SJCRH30 (cell line): ENCODE measurements at places on chromosomes 4 and X. TPM values are rescaled to one million over a fixed set of nuclear protein-coding genes. Genes with fewer than 3 reads are reported as not detected.

The PF4V1 gene
- total RNA-seq, result not detected in 2 replicates

DNA sequence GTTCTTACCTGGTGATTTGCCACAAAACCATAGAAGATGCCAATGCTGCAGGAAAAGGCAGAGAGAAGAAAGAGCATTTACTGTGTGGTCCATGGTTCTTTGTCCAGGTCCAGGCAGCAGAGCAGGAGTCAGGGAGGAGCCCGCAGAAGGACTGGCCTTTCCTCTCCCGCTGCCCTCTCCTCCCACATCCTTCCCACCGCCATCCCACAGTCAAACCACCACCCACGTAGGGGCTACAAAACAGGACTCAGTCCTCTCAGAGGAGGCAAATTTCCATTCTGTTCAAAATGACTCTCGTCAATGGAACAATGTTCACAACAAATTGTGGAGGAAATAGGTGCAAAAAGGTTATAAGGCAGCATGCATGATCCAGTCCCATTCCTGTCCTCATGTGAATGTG, 58.6 kb downstream of the PROM1 start:
- H3K4me1 ChIP-seq, result peaks cover 18% of the 10 kb centered on the region
- no peaks in the 10 kb centered on the region for H3K36me3 ChIP-seq
- H3K27me3 ChIP-seq, result no peaks in the 10 kb centered on the region

- H3K27ac ChIP-seq, result no peak overlapping the region
- H3K27me3 ChIP-seq, result no peaks in the 10 kb centered on the region
- DNase-seq, result no peak
- H3K4me1 ChIP-seq, result peaks cover 11% of the 10 kb centered on the region
- no peak overlapping the region for H3K4me3 ChIP-seq
These were observed 56.2 kb downstream of the RTL9 start for GRCh38 chrX:110414679-110415439.

DNA sequence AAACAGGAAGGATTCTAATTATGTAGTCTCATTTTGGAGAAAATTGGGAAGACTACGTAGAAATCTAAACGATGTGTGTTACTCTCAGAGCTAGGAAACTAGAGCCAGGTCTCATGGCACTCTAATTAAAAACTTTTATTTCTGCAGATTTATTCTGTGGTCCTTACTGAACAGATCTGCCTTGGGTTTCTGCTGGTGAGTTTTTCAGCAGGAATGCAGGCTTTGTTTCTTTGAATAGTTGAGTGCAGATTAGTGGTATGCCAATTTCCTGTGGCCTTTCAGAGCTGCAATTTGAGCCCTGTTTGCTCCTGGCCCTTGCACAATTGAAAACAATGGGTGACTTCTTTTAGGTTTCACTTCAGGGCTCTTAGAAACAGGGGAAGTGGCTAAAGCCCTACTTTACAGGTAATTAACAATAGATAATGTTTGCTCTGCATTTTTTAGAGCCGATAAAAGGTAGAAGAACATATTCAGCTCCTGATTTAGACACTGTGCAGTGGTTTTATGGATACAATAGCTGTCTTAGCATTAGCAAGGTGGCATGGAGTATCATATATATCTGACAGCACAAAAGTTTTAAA, 21.8 kb downstream of the SPRY1 start:
- H3K36me3 ChIP-seq, result no peaks in the 10 kb centered on the region
- H3K27me3 ChIP-seq, result no peaks in the 10 kb centered on the region
- H3K4me3 ChIP-seq, result peak overlapping the region; percentile 24
- H3K4me1 ChIP-seq, result peaks cover 35% of the 10 kb centered on the region
- DNase-seq, result peak; percentile 93
- H3K27ac ChIP-seq, result peak overlapping the region; percentile 59

DNA sequence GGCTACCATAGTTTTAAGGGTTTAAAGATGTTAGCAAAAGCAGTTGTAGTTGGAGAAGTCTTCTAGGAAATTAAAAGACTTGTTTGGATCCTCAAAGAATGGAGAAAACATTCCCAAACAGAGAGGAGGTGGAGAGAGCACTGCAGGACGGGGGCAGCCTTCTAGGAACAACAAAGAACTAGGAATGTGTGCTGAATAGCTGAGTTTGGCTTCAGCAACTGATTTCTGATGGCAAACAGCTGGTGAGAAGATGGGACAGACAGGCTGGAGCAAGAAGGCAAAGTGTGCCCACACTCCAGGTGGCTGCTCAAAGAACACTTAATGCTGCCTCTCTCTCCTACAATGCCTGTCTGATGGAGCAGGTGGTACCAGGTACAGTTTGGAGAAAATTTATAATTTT, 1331.1 kb downstream of the ADGRL3 start:
- H3K27ac ChIP-seq, result no peak overlapping the region
- no peaks in the 10 kb centered on the region for H3K4me1 ChIP-seq
- no peak for DNase-seq
- H3K4me3 ChIP-seq, result no peak overlapping the region
- no peaks in the 10 kb centered on the region for H3K36me3 ChIP-seq

DNA sequence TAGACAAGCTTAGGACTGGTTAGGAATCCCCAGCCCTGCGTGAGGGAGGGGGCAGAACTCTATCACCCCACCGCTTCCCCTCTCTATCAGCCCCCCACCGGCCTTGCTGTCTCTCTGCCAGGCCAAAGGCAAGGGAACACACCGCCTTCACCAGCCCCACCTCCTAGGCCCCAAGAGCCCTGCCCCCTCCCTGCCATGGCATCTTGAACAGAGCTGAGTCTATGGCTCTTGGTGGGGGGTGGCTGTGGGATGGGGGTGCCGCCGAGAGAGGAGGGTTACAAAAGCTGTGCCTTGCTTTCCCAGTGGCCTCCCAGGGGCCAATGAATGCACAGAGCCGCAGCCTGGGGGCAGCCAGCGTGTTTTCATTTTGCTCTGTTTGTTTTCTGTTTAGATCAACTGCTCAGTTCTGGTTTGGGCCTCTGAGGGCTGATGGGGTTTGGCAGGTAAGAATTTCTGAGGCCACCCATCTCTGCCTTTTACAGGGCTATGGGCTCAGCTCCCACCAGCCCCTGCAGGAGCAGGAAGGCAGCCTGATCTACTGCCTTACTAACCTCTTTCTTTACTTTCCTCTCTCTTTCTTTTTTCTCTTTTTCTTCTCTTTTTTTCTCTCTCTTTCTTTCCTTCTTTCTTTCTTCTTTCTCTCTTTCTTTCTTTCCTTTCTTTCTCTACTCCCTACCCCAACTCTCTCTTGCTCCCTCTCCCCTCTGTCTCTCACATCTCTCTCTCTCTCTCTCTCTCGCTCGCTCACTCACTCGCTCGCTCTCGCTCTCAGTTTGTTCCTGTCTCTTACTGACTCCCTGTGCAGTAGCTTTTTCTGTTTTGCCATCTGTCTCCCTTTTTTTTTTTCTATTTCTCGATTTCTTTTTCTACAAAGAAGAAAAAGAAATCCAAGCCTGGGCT, 128.3 kb downstream of the PJA1 start:
- H3K27me3 ChIP-seq, result no peaks in the 10 kb centered on the region
- DNase-seq, result no peak
- H3K27ac ChIP-seq, result no peak overlapping the region
- H3K4me3 ChIP-seq, result no peak overlapping the region
- no peaks in the 10 kb centered on the region for H3K4me1 ChIP-seq

- H3K27ac ChIP-seq, result no peak overlapping the region
- H3K4me1 ChIP-seq, result peaks cover 9% of the 10 kb centered on the region
- H3K27me3 ChIP-seq, result no peaks in the 10 kb centered on the region
- H3K4me3 ChIP-seq, result no peak overlapping the region
- no peak for DNase-seq
- H3K36me3 ChIP-seq, result no peaks in the 10 kb centered on the region
These were observed 151.3 kb upstream of the JADE1 start for GRCh38 chr4:128658214-128658631.

- no peaks in the 10 kb centered on the region for H3K4me1 ChIP-seq
- H3K27me3 ChIP-seq, result no peaks in the 10 kb centered on the region
These were observed 38.1 kb downstream of the MID1 start for GRCh38 chrX:10582215-10582733.

- no peaks in the 10 kb centered on the region for H3K27me3 ChIP-seq
- H3K4me3 ChIP-seq, result no peak overlapping the region
- no peaks in the 10 kb centered on the region for H3K36me3 ChIP-seq
- no peak for DNase-seq
These were observed 14.3 kb upstream of the RAB28 start for GRCh38 chr4:13498469-13498868.

The ETNPPL gene
- total RNA-seq, result not detected in 2 replicates

DNA sequence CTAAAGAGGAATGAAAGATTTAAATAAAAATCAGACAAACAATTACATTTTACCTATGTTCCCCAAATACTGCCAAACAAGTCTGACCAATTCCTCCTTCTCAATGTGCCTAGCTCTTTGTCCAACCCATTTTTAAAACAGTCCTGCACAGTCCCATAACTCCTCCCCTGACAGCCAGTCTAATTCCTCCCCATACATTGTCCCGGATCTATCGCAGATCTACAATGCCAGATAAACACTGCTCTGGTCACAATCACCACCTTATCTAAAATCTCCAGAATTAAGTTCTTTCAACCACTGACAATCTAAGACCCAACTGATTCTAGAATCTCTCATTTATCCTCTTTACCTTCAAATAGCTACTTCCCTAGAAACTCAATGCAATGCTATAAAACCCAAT, 176.0 kb downstream of the APBB2 start:
- H3K4me1 ChIP-seq, result no peaks in the 10 kb centered on the region
- no peak for DNase-seq
- no peaks in the 10 kb centered on the region; the same call in 1 of the 2 replicates for H3K36me3 ChIP-seq
- no peaks in the 10 kb centered on the region for H3K27me3 ChIP-seq

DNA sequence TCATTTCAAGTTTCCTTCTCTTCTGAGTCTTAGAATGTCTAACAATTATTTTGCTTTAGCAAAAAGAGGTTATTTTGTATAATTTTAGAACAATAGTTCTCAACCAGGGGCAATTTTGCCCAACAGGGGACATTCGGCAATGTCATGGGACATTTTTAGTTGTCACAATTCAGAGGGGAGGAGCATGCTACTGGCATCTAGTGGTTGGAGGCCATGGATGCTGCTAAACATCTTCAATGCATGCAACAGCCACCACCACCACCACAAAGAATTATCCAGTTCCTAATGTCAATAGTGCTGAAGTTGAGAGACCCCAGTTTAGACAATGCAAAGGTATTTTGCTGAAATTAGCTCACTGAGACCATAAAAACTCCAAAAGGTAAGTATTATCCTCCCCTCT, 122.5 kb downstream of the ARHGAP6 start:
- H3K4me3 ChIP-seq, result no peak overlapping the region
- peaks cover 4% of the 10 kb centered on the region for H3K4me1 ChIP-seq
- H3K36me3 ChIP-seq, result no peaks in the 10 kb centered on the region
- H3K27me3 ChIP-seq, result no peaks in the 10 kb centered on the region
- no peak overlapping the region for H3K27ac ChIP-seq
- no peak for DNase-seq

GRCh38 chrX:146456058-146456457, 353.5 kb upstream of the CXorf51B start:
- H3K27me3 ChIP-seq, result no peaks in the 10 kb centered on the region
- H3K4me3 ChIP-seq, result no peak overlapping the region
- H3K27ac ChIP-seq, result no peak overlapping the region
- DNase-seq, result no peak

DNA sequence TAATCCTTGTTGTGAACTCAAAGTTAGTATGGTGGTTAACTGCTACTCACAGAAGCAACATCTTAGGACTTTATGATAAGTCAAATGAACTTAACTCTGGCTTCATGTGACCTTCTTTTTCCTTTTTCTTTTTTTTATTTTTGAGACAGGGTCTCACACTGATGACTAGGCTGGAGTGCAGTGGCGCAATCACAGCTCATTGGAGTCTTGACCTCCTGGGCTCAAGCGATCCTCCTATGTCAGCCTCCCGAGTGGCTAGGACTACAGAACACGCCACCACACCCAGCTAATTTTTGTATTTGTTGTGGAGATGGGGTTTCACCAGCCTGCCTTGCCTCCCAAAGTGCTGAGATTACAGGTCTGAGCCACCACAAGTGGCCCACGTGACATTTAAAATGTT, 22.4 kb downstream of the SEC31A start:
- DNase-seq, result no peak
- no peaks in the 10 kb centered on the region for H3K4me1 ChIP-seq
- H3K27ac ChIP-seq, result no peak overlapping the region
- H3K36me3 ChIP-seq, result peaks cover 91% of the 10 kb centered on the region

- H3K4me1 ChIP-seq, result no peaks in the 10 kb centered on the region
- no peak for DNase-seq
- H3K4me3 ChIP-seq, result no peak overlapping the region
These were observed 48.4 kb downstream of the AKAP4 start for GRCh38 chrX:50152456-50152855.

DNA sequence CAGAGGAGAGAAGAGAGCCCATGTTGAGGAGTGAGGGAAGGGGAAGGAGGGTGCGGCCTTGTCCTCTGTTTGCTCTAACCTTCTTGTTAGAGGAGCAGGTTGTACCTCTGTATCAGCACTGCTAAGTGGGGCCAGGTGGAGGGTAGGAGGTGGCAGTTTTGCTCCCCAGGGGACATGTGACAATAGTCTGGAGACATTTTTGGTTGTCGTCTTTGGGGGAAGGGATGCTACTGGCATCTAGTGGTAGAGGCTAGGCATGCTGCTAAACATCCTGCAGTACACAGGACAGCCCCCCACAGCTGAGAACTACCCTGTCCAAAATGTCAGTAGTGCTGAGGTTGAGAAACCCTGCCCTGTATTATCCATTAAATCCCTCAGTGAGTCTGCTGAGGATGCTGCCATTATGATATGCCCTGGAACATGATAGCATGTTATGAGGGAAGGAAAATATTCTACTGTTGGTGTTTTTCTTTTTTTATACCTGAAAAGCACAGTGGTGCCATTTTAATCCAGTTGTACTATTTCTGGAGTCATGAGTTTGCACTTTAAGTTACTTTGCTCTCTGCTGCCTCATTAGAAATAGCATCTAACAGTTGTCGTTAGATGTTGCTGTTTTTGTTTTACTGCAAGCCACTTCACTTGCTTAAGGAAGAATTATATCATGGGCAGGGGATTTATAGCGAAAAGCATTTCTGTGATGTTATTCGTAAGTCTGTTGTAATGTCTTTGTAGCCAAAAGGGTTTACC, 90.6 kb downstream of the LRP2BP start:
- DNase-seq, result peak; percentile 2
- H3K4me3 ChIP-seq, result no peak overlapping the region
- H3K4me1 ChIP-seq, result no peaks in the 10 kb centered on the region
- no peak overlapping the region for H3K27ac ChIP-seq
- no peaks in the 10 kb centered on the region for H3K27me3 ChIP-seq

The ASMT gene
- not detected in 2 replicates for total RNA-seq

DNA sequence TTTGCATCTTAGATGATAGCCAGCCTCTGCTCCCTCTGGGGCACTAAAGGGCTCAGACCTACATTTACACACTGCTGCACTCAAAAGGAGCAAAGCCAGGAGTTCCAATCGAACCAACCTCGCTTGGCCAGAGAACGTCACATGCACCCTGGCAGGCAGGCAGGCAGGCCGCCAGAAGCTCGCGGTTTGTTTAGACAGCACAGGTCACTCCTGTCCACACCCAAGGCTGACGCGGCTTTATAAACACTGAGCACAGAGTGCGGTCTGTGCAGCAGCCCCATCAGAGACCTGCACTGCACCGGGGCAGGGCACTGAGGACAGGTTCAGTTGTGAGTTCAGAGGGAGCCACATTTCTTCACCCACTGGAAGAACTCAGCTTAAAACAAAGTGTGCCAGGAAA, 143.9 kb downstream of the BCOR start:
- DNase-seq, result peak; percentile 62
- H3K27ac ChIP-seq, result no peak overlapping the region
- no peaks in the 10 kb centered on the region for H3K36me3 ChIP-seq
- no peak overlapping the region for H3K4me3 ChIP-seq

The DMRTC1B gene
- not detected in 2 replicates for total RNA-seq

The SEPSECS gene
- total RNA-seq, result 7.3 and 7.6 TPM in 2 replicates

- no peaks in the 10 kb centered on the region for H3K27me3 ChIP-seq
- H3K27ac ChIP-seq, result no peak overlapping the region
- no peaks in the 10 kb centered on the region for H3K4me1 ChIP-seq
- H3K4me3 ChIP-seq, result no peak overlapping the region
- DNase-seq, result no peak
These were observed 1043.1 kb upstream of the TENM3 start for GRCh38 chr4:181200076-181200475.
